ENCODE measurements at places on chromosomes 16 and 17. TPM values are rescaled to one million over a fixed set of nuclear protein-coding genes. Genes with fewer than 3 reads are reported as not detected.

The MPHOSPH6 gene
- 66.9 TPM for total RNA-seq

The CDC6 gene
- 53.5 TPM for total RNA-seq

The CORO6 gene
- 3.6 TPM for total RNA-seq

The GALR2 gene
- total RNA-seq: 0.95 TPM

The NXPH3 gene
- 93.4 TPM for total RNA-seq

The ASPSCR1 gene
- total RNA-seq: 42.0 TPM

GRCh38 chr17:77359236-77359635 lies 218.5 kb downstream of the SEC14L1 start:
- no peak for DNase-seq

DNA sequence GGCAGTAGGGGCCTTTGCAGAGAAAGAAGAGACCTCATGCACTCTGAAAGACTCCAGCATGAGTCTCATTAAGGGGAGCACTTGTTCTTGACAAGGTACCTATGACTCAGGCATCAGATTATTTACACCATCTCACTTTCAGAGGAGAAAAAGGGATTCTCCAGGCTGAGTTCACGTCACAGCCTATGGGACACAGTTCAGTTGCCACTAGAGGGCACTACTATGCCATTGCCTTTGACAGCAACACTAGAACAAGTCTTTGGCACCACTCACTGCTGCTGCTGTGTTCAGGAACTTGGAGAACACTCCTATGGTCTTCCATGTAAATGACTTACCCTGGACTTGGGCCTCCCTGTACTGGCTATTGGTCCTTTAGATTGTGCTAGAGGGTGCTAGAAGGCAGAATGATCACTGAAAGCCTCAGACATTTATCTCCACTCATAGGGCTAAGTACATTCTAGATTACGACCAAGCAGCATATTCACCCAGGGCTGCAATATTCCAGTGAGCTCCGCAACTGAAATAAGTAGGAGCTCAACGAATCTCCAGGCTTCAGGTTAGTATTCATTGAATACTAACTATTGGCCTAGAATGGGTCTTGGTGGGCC lies 225.1 kb upstream of the CA10 start:
- peak; percentile 62 for DNase-seq

GRCh38 chr17:57255776-57256681 lies at the start of gene MSI2:
MSI2 (plus strand) TSS chr17:57256523; CDS start chr17:57256743, 220 bp downstream.
- peak; percentile 93 for DNase-seq

DNA sequence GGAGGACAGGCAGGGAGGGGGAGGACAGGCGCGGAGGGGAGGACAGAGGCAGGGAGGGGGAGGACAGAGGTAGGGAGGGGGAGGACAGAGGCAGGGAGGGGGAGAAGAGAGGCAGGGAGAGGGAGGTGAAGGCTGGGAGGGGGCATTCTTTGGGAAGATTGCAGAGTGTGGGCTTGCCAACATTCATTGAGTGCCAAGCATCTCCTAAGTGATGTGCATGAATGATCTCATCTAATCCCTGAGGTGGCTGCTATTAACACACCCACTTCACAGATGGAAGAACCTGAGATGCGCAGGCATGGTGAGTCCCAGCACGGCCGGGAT lies 58.3 kb downstream of the NT5M start:
- no peak for DNase-seq

DNA sequence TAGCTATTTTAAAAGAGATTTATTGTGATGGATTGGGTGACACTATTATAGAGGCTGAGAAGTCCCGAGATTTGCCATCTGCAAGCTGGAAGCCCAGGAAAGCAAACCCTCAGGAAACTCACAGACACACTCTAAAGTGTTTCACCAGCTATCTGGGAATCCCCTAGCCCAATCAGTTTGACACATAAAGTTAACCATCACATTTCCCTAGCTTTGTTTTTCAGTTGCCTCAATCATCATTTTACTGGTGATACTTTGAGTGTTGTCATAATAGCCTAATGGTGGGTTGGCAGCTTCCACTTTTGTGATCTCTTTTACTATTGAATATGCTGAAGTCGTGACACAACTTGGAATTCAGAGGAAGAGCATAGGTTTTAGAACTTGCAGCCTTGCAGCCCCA lies 1.8 kb downstream of the SGF29 start:
- no peak for DNase-seq

DNA sequence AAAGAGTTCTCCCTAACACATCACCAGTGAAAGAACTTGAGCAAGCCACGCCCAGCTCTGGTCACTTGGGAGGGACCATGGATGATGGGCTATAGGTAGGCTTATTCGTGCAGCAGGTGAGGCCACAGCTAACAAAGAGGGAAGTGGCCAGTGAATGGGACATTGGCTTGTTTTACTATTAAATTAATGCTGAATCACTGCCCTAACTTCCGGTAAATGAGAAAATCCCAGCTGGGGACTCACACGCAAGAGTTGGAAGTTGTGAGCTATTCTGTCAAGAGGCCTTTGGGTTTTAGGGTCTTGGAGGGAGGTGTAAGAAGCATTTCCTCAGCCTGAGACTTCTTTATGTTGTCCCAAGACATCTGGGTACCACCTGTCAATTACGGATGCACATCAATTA lies 315.3 kb downstream of the XYLT1 start:
- no peak for DNase-seq

DNA sequence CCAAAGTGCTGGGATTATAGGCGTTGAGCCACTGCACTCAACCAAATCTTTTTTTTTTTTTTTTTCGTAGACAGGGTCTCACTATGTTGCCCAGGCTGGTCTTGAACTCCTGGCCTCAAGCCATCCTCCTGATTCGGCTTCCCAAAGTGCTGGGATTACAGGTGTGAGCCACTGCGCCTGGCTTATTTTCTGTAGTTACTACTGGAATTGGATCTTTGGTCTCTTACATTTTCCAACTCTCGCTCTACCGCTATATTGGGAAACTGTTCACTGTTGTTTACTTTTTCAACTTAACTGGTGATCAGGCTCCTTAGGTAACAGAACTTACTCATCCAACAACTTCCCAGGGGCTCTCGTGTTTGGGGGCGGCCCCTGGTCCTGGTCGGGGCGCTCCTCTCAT lies 14.1 kb downstream of the ZNF200 start:
- no peak for DNase-seq

- no peak for DNase-seq
These were observed 5.5 kb upstream of the MXRA7 start for GRCh38 chr17:76716146-76716838.

- DNase-seq: no peak
These were observed 97.7 kb downstream of the RPGRIP1L start for GRCh38 chr16:53605831-53606400.

GRCh38 chr16:887846-888245 lies 82.9 kb downstream of the LMF1 start:
- no peak for DNase-seq

- DNase-seq: no peak
These were observed 229.9 kb downstream of the MSI2 start for GRCh38 chr17:57485916-57486881.

DNA sequence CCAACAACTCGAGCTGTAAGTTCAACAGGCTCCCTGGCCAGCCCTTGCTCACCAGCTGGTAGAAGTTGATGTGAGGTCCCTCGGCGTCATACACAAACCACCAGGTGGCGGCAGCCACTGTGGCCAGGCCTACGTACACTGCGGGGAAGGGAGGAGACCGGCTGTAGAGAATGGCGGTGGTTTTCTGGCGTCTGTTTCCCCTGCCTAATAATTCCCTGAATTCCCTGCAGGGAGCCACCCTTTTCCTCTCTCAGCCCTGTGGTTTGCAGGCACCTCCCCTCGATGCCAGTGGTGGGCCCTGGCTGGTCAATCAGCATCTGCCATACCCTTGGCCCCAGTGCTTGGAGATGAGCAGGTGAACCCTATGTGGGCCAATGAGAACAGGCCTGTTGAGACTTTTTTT lies 18.9 kb upstream of the P2RX1 start:
- peak; percentile 51 for DNase-seq

- no peak for DNase-seq
These were observed 8.2 kb upstream of the KCNH6 start for GRCh38 chr17:63514974-63515373.
